Stimulated activated CD4-positive, alpha-beta T cell treated with anti-CD3 and anti-CD28 coated beads, Interleukin-2, amount 100 ng/mL, for 24 hours (primary cell): ENCODE measurements at places on chromosomes 3 and 15.

DNA sequence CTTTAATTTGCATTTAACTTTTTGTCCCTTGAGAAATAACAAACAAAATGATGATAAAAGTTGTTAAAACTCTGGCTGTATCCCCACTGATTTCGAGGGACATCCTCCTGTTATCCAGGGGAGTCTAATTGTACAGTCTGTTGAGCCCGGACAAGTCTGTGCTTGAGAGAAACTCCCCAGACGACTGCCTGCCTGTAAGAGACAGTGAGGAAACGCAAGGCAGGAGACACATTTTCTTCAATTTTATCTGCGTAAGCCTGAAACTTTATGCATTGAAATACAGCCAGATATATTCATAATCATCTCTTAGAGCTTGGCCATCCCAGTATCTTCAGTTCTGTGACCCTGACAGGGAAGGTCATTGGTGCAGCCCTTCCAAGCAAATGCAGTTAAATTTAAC, 97.7 kb downstream of the ROBO2 start:
- DNase-seq = no peak

GRCh38 chr3:194640829-194641228, 7.6 kb upstream of the TMEM44 start:
- peak; percentile 41 for DNase-seq

DNA sequence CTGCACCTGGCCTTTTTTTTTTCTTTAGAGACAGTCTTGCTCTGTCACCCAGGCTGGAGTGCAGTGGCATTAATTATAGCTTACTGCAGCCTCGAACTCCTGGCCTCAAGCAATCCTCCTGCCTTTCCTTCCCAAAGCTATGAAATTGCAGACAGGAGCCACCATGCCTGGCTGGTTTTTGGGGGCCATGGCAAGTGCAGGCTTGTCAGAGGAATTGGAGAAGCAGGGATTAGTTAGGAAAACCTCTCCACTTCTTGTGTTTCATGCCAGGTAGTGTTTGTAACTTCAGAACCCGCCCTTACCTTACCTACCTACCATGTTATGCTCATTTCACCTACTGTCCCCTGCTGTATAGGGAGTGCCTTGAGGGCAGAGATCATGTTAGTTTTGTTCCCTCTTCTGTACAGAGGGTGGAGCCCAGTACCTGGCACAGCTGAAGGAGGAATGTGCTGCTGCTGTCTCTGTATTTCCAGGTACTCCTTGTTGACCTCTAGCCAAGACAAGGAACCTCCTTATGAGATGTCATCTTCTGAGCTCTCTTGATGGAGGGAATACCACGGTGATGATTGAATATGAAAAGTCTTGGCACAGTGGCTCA, 43.8 kb downstream of the TRAK1 start:
- no peak for DNase-seq

- no peak for DNase-seq
Observed at GRCh38 chr15:78035321-78035751, 42.2 kb downstream of the TBC1D2B start.

GRCh38 chr3:171748064-171748924, 62.0 kb downstream of the PLD1 start:
- no peak for DNase-seq

- no peak for DNase-seq
Observed at GRCh38 chr3:95002438-95003046, 939.7 kb downstream of the NSUN3 start.

DNA sequence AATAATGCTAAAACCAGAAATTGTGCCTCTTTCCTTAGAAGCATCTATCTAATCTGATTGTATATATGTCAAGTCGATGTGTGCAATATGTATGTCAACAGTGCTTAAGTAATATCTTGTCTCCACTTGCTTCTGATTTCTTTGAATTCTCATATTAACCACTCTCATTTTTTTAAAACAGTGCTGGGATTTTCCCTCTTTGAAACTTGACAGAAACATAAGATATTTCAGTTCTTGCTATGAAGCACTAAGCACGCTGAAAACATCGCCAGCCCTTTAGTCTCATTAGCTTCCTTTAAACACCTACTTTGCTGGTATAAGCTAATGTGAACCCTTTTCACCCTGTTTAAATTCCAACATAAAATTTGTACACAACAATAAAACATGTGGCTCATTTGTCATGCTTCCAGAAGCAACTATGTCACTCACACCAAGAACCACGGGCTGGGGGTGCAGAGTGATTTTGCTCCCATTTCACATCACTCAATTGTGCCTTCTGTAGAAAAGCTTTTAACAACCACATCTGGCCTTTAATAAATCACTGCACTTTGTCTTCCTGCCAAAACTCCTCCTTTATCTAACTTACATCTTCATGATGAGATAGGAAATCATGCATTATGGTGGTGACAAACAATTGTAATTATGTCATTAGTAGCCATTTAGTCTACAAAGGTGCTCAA, 185.2 kb downstream of the FOXP1 start:
- DNase-seq = no peak

GRCh38 chr15:86001200-86001599, 78.5 kb upstream of the AGBL1 start:
- no peak for DNase-seq

- DNase-seq = no peak
Observed at GRCh38 chr3:9945358-9945757, 6.8 kb downstream of the PRRT3 start.

GRCh38 chr15:37693926-37694325, 240.5 kb upstream of the TMCO5A start:
- DNase-seq = no peak

- DNase-seq = no peak
Observed at GRCh38 chr3:112693186-112693585, 52.2 kb upstream of the CCDC80 start.

DNA sequence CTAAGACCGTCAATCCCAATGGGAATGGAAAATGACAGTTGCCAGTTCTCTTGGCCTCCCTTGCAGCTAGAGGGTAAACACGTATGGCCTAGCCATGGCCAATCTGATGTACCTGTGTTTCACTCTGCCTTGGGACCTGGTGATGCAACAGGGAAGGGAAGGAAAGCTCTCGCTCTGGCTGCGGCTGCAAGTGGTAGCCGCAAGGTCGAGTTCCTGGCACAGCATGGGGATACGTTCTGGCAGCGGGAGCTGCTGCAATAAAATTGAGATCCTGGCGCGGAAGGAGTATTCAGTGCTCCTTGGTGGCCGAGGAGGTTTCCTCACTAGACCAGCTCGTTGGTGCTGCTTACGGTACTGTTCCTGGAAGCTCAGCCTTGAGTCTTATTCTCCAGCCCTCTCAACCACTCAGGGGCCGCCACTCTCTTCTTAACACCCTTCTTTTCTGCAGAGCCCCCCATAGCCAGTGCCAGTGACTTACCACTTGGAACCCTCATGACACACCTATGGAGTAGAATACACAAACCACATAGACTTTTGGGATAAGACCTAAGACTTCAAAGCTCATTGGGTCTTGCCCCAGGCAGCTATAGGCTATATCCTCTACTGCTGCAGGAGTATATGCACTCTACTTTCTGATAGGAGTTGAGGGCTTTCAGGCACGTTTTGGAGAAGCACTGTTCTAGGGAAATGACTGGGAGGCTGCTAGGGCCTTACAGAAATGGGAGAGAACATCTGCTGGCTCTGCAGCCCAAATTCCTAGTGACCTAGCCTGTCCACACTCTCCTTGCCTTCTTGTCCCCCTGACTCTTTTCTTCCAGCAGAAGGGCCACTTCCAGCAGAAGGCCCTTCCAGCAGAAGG, 2.7 kb downstream of the KY start:
- no peak for DNase-seq

DNA sequence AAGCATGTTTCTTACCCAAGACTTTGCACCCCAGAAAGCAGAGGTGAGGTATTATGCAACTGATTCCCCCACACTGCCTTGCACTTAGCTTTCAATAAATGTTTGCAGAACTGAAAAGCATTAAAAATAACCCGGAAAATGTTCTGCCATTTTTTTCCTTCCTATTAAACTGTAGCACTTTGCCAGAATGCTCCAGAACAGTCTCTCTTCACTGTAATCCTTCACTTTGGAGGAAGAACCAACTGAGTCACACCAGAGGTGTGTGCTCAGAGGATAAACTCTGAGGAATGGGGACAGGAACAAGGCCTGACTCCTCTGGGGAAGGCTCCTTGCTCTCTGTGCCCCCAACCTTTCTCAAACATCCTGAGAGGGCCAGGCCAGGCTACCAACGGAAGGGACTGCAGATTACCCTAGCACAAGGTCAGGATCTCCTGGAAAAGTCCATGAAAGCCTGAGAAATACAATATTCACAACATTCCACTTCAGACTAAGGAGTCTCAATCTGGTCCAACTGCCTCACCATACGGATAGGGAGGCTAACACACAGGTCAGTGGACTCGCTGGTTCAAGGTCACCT, 19.0 kb downstream of the ANP32A start:
- no peak for DNase-seq

GRCh38 chr3:64266065-64266931, 41.0 kb upstream of the PRICKLE2 start:
- DNase-seq = no peak

- no peak for DNase-seq
Observed at GRCh38 chr3:150797155-150797554, 34.2 kb upstream of the SIAH2 start.

DNA sequence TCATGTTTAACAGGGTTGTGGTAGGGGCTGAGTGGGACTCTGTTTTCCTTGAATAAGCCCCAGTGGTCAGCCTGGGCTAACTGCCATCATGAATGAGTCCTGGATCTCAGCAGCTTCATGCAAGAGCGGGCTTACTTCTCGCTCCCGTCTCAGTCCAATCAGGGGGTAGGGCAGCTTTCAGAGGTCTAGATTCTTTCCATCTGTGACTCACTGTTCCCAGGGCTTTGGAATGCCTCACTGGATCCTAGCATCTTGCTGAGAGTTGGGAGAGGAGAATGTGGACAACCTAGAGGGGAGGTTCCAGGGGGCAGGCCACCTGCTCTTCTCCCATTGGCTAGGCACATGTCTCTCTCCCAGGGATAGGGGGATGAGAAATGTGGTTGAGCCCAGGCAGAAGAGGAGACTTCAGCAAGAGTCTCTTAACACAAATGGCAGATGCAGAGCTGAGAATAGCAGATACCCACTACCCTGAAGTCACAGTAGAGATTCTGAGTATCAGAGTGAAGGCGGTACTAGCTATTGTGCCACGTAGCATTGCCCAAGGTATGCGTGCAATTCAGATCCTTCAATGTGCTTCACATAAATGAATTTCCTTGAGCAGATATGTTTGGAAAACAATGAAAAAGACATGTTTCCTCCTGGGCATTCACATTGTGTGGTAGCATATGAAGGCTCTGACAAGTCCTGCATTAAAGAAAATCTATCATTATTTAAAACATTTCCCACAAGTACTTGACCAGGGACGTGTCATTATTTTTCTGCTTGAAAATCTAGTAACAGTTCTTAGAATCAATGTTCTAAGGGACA, 257.7 kb upstream of the PROK2 start:
- DNase-seq = no peak

DNA sequence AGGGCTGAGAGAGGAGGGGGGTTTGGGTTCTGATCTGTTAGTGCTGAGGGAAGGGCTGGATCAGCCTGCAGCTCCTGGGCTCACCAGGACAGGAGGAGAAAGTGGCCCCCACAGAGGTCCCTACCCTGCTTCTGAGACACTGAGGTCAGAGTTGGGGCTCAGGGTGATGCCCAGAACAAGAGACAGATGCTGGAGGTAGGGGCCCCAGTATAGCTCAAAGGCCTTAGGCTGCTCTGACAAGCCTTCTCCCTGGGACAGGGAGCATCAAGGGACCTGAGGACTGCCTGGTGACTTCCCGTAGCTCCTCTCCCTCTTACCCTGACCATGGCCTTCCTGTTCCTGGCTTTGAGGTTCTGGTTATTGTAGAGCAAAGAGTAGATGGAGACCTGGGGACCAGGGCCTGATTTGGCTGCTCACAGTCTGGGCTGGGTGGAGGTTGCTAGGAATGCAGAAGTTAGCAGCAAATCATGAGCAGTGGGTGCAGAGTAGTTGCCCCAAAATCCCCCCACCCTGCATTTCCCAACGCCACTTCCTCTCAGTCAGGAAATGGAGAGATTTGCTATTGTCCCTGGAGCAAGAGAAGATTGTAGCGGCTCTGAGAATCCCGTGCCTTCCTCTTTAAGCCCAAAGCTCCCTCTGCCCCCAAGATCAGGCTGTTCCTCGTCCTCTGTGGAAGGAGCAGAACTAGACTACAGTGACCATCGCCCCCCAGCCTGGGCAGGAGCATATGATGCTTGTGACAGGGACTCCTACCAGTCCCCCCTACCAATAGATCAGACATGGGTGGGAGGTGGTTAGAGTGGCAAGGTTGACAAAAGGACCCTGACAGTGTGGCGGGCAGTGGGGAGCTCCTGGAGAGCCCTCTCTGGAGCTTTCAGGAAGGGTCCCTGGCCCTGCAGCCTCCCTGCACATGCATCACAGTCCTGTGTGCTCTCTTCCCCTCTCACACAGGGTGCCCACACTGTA, 47.4 kb upstream of the SEC22A start:
- DNase-seq = no peak

GRCh38 chr3:12662593-12663400, 1.1 kb downstream of the RAF1 start:
- DNase-seq = peak; percentile 39

DNA sequence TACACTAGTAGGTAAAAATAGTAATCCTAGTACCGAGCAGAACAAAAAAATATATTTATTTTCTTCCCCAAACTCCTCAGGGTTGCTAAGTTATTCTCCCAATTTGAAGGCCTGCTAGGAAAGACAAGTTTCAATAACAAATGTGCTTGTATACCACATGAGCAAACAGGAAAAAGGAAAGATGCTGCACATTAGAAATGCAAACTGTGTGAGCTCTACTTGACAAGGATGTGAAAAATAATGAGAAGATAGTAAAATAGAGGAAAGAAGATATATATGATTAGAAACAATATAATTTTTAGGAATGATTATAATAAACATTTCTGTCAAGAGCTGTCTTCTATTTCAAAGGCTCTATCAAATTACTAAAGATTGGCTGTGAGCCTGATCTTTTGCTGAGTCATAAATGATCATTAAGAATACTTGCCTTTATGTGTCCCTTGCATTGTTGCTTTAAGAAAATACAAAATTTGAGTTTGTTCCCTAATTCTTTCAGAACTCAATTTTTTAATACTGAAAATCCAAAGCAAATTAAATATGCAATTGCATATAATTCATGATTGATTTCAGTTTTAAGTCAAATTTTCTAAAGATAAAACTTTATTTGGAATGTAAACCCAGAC, 174.2 kb downstream of the NEK10 start:
- DNase-seq = no peak
